Stimulated activated CD8-positive, alpha-beta memory T cell treated with anti-CD3 and anti-CD28 coated beads, Interleukin-7, amount 100 ng/mL, for 1 hour (primary cell): ENCODE measurements at places on chromosomes 7 and 10.

DNA sequence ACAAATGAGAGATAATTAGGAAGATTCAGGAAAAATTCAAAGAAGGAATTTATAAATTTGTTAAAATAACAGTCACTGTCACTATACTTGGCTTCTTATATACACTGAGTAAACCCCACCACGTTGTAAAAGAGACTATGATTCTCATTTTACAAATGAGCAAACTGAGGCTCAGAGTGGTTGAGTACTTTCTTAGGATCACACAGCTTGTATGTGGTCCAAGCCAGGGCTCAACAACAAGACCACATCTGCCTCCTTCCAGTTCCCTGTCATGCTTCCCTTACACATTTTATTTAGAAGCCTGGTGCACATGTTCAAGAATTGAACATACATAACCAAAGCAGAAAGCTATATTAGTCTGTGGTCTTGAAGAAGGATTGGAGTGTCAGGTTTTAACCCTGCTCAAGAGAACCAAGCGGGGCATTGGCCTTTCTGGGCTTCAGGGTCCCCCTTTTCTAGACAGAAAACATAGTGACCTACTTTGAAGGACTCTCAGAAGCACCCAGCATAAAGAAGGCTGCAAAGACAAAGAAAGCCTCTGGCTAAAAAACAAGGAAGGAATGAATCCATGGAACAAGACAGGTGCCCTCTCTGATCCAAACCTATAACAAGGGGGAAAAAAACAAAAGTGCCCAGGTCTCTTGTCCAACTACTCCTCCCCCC is 846 bp downstream of the MRLN start:
- DNase-seq = no peak

DNA sequence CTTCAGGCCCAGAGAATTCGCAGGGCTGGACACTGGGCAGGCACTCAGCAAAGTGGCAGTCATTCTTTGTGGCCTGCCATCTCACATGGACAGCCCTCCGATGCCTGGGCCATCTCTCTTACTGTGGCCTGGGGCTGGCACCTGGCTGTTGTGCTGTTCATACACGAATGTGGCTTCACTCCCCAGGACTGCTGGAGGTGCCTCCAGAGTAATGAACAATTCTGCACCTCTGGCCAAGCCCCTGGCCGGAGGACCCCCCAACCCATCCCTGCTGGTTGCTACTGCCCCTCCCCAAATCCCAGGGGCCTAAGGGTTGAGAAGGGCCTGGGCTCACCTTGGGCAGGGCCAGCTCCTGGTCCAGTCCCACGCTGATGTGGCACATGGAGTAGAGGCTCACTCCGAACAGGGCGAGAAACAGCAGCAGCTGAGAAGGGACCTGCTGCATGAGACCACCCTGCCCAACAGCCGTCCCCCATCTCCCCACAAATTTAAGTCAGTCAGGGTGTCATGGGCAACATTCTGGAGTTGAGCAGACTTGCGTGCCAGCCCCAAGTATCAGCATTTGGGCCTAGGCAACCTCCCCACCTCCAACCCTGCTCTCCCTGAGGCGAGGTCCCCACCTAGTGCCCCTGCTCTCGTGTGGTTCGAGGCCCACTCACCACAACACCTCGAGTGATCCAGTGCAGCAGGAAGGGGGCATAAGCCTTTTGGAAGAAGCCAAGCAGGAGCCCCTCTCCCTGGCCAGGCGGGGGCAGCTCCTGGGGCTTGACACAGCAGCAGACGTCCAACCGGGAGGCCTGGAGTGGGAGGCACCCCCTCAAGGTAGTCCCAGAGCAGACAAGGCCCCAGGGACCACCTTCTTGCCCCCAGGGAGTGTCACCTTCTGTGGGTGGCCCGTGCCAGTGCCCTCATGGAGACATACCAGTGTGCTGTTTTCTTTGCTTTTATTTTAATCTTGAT is 9.4 kb downstream of the NPC1L1 start:
- no peak for DNase-seq

- DNase-seq = no peak
Observed at GRCh38 chr10:79144351-79145173, 75.8 kb downstream of the ZMIZ1 start.

- no peak for DNase-seq
Observed at GRCh38 chr7:137715121-137715520, 131.7 kb downstream of the DGKI start.

DNA sequence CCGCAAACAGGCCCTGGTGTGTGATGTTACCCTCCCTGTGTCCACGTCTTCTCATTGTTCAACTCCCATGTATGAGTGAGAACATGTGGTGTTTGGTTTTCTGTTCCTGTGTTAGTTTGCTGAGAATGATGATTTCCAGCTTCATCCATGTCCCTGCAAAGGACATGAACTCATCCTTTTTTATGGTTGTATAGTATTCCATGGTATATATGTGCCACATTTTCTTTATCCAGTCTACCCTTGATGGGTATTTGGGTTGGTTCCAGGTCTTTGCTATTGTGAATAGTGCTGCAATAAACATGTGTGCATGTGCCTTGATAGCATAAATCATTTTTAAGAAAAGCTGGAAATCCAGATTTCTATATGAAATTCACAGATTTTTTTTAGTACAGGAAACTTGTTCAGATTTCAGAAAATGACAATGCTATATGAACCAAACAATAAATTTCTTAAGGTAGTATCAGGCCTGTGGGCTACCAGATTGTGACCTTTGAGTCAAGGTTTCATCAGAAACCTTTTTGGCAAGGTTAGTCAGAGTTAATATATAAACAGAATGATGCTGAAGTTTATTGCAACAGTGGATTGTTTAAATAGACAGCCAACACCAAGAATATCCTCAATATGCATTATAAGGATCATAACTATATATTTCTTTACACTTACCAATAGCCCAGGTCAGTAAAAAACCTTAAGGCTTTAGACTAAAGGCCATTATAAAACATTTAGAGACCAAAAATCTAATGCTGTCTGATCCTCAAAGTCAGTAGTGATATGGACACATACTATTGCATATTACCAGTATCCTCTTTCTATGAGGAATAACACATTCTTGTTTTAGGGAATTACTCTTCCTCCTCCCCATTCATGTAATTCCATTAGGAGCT is 68.7 kb upstream of the PAPSS2 start:
- no peak for DNase-seq

DNA sequence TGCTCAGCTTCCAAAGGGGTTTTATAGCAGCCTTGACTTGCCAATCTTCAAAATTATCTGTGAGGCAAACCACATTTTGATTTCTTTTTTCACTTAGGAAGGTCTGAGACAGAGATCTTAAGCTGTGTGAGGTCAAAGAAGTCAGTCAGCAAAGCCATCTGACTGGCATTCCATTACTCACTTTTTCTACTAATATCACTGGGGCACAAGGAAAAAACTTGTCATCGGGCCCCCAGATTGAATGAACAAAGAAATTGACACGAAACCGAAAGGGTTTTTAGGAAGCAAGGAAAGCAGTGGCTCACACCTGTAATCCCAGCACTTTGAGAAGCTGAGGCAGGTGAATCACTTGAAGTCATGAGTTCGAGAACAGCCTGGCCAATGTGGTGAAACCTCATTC is 78.5 kb upstream of the FRMD4A start:
- DNase-seq = no peak

- no peak for DNase-seq
Observed at GRCh38 chr7:53218730-53219504, 183.5 kb downstream of the POM121L12 start.

GRCh38 chr7:90290244-90291113 is 30.6 kb downstream of the FAM237B start:
- no peak for DNase-seq

DNA sequence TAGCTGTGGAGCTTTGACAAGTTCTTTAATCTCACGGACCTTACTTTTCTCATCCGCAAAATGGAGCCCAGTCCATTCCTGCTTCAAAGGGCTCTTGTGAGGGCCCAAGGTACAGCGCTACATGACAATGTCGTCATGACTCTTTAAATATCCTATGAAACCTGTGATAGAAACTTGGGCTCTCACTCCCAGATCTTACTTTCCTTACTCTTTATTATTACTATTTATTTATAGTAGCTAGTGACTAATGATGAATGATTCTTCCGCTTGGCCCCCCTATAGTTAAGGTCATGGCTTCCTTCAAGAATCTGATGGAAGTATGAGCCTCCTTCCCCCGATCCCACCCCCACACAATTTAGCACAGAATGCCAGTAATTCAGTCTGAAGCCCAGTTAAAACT is 41.9 kb downstream of the RBM20 start:
- DNase-seq = no peak

- DNase-seq = no peak
Observed at GRCh38 chr7:55173671-55174070, 154.9 kb downstream of the EGFR start.

- no peak for DNase-seq
Observed at GRCh38 chr7:17745610-17746009, 194.7 kb downstream of the SNX13 start.

- DNase-seq = no peak
Observed at GRCh38 chr7:135842446-135843179, 94.0 kb upstream of the FAM180A start.

DNA sequence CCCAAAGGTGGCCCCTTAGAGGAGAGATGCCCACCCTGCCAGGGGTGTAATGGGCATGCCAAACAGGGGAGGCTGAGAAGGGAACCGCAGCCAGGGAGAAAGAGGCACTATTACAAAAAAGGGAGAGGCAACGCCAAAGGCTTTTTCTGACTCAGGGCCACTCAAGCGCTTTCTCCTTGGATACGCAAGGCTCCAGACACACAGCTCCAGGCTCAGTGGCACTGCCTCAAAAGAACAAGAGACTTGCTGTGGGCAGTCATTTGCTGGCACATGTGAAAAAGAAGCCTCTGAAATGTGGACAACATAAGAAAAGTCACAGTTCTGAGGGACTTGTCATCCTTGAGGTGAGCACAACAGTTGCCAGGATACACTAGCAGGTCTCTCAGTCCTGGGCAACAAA is 128.4 kb downstream of the DGKI start:
- no peak for DNase-seq
